ENCODE measurements at places on chromosomes 5 and 9. TPM values are rescaled to one million over a fixed set of nuclear protein-coding genes. Genes with fewer than 3 reads are reported as not detected.

Gene TMC1
- 0.46 TPM for total RNA-seq

Gene TRPM6
- 0.89 TPM for total RNA-seq

Gene RUSC2
- total RNA-seq, result 32.0 TPM

Gene SHOC1
- 1.4 TPM for total RNA-seq

Gene IRGM
- not detected for total RNA-seq

Gene TMEFF1
- total RNA-seq, result not detected

Gene TUSC1
- total RNA-seq, result 28.0 TPM

Gene TUT7
- total RNA-seq, result 99.1 TPM

Gene SPOCK1
- total RNA-seq, result 10.0 TPM

Gene ADGRD2
- not detected for total RNA-seq

Gene KIF24
- total RNA-seq, result 1.4 TPM

Gene CEP78
- 7.3 TPM for total RNA-seq

Gene IRX2
- 31.6 TPM for total RNA-seq

Gene CDC20B
- total RNA-seq, result not detected

Gene BSPRY
- 45.6 TPM for total RNA-seq

DNA sequence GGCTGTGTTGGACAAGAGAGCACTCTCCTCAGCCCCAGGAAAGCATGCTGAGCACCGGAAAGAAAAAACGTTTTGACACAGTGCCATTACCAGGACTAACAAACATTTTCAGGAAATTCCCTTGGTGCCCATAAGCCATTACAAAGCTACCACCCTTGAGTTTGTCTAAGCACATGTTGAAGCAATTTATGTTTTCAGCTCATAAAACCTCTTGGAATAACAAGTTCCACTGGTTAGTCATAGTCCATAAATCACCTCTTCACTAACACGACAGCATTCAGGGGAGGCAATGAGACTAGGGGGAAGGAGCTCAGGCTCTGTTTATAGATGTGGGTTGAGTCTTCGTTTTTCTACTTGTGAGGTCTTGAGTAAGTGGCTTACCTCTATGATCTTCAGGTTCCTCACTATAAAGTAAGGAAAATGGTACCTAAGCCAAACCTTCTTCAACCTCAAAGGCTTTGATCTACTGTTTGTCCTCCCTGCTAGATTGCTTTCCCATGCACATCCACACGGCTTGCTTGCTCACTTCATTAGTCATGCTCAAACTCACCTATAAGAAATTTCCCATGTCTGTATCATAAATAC, 65.4 kb downstream of the DRD1 start:
- no peak for DNase-seq

GRCh38 chr5:38463634-38464521, 92.6 kb downstream of the LIFR start:
- DNase-seq, result no peak

DNA sequence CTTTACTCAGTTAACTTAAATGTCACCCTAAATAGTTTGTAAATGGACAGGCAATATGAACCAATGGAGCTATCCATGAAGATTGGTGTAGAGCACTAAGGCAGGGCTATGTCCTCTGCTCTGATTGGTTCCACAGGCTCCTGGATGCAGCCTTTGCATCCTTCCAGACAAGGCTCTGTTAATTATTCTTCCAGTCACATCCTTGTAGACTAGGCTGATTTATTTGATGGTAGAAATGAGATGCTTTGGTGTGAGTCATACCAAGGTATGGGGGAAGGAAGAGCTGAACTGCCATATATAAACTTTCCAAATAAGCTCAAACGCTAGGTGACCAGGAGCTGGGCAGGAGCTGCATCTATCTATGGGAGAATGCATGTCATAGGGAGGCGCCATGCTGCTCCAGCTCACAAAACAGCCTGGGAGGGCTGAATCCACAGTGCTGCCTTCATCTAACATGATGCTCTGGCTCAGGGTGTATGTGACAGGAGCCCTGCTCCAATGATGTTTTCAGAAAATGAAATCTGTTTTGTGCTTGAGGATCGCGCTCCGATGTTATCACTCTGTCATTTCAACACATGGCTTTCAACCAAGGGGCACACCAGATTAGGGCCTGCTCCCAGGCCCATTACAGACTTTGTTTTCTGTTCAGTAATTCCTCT, 818.0 kb upstream of the ZNF608 start:
- no peak for DNase-seq

DNA sequence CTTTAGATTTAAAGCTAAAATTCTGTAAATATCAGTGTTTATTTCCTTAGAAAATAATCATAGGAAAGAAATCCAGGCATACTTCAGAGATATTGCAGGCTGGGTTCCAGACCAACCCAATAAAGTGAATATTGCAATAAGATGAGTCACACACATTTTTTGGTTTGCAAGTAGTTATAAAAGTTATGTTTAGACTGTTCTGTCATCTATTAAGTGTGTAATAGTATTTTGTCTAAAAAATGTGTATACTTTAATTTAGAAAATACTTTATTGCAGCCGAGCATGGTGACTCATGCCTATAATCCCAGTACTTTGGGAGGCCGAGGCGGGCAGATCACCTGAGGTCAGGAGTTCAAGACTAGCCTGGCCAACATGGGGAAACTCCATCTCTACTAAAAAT, 6.9 kb upstream of the RIC1 start:
- DNase-seq, result no peak

- no peak for DNase-seq
Measured at GRCh38 chr9:97863314-97863713, 10.3 kb downstream of the FOXE1 start.

DNA sequence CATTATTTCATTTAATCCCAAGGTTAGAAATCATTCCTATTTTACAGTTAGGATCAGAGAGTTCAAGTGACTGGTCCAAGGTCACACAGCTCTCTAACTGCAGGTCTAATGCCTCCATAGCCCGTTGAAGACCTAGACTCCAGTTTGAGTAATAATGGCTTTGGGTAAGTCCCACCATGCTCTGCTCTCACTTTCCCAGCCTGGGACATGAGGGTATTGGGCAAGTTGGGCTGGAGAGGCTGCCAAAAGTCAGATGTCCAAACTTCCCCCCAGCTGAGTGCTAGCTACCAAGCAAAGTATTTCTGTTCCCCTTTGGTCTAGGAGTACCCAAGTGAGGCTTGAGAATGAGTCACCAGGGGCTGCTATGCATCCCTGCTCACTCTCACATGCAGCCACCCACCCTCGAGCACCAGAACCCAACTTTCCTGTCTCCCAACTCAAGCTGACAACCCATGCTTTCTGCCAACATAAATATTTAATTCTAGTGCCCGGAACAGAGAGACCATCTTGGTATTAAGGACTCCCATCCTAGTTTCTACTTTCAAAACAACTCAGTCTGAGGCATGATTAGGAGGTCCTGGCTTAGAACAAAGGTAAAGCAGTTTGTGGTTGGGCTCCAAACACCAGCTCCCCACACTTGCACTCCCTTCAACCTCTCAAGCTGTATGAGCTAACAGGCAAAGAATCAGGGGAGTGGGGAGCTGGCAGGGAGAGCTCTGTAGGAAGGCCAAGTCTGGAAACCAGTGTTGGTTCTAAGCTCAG, 236.5 kb upstream of the TRIM32 start:
- DNase-seq, result no peak

GRCh38 chr5:177982072-177982727, 13.8 kb downstream of the PROP1 start:
- DNase-seq, result no peak

DNA sequence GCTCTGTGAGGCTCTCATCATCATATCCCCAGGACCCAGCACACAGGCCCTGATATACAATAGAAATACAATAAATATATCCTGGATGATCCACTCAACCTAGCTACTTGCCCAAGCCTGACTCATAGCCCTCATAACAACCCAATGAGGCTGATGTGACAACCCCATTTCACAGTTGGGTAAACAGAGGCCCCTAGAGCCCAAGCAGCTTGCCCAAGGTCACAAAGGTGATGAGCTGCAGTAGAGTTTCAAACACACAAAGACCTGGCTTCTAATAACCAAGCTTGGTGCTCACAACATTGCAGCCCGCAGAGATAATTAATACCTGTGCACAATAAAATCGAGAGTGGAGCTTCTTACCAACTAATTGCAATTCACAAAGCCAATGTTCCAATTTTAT, 3.2 kb upstream of the AKNA start:
- DNase-seq, result no peak

GRCh38 chr9:118222375-118222774, 518.2 kb downstream of the TLR4 start:
- no peak for DNase-seq

DNA sequence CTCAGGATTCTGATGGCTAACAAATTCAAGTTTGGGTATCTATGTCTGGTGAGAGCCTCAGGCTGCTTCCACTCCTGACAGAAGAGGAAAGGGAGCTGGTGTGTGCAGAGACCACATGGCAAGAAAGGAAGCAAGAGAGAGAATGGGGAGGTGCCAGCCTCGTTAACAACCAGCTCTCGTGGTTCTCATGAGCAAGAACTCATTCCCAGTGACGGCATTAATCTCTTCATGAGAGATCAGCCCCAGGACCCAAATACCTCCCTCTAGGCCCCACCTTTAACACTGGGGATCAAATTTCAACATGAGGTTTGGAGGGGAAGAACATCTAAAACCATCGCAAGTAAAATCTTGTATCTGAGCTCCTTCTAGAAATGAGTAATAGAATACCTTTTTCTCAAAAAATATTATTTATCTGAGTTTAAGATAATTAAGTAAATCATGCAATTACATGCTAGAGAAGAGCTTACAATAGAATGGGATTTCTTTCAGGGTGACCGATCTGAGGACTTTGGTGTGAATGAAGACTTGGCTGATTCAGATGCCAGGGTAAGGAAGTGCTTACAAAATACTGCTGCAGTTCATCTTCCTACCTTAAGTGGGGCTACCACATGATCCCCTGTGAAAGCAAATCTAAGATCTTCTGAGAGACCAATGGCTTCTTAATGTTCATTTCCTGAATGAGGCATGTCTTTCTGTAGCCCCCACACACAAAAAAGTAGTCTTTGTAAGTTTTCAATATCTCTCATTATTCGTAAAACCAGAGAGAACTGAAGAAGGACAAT, 11.5 kb downstream of the ANXA1 start:
- DNase-seq, result no peak

DNA sequence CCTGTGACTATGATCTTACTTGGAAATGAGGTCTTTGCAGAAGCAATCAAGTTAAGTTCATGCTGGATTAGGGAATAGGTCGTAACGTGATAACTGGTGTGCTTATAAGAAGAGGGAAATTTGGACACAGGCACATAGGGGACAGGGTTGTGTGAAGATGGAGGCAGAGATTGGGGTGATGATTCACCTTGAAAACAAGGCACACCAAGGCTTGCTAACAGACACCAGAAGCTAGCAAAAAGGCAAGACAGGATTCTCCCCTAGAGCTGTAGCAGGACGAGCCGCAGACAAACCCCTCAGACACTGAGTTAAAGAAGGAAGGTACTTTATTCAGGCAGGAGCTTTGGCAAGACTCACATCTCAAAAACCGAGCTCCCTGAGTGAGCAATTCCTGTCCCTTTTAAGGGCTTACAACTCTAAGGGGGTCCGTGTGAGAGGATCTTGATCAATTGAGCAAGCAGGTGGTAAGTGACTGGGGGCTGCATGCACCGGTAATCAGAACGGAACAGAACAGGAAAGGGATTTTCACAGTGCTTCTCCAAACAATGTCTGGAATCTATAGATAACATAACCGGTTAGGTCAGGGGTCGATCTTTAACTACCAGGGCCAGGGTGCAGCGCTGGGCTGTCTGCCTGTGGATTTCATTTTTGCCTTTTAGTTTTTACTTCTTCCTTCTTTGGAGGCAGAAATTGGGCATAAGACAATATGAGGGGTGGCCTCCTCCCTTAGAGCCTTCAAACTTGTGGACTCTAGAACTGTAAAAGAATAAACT, 57.5 kb upstream of the S1PR3 start:
- DNase-seq, result peak; percentile 50

DNA sequence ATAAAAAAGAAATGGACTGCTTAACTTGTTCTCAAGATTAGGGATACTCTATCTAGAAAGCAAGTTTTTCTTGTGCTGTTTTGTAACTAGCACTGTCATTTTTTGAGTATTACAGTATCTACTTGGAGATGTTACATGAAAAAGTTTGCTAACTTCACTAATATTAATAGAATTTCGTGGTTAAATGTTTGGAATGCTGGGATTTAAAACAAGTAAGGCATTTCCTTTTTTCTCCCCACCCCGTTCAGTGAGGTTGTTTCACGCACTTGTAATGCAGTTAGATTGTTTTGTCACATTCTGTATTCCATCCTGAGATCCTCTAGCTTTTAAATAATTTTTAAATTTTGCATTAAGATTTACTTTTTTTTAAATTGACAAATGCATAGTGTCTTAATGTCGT, 20.0 kb upstream of the TEK start:
- no peak for DNase-seq

- DNase-seq, result no peak
Measured at GRCh38 chr9:129434187-129434586, 186.7 kb downstream of the C9orf50 start.

DNA sequence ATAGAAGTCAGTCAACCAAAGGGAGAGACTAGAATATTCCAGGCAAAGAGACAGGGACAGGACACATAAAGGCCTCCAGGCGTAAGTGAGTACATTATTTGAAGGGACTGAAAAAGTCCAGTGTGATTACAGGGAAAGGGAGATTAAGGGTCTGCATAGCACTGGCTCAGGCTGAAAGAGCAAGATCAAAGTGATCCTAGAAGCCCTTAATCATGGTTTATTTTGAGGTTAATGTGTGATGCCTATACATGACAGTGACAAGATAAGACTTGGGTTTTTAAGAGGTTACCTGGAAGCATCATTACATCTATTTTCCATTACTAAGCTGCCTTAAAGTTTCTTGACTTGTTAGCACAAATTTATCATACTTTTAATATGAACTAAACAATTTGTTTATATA, 25.8 kb downstream of the LMBRD2 start:
- DNase-seq, result no peak

GRCh38 chr5:59766427-59767210, 126.9 kb downstream of the PDE4D start:
- no peak for DNase-seq

- no peak for DNase-seq
Measured at GRCh38 chr5:73433982-73434342, 14.6 kb downstream of the FOXD1 start.

- no peak for DNase-seq
Measured at GRCh38 chr9:80077059-80077458, 505.3 kb downstream of the TLE4 start.

DNA sequence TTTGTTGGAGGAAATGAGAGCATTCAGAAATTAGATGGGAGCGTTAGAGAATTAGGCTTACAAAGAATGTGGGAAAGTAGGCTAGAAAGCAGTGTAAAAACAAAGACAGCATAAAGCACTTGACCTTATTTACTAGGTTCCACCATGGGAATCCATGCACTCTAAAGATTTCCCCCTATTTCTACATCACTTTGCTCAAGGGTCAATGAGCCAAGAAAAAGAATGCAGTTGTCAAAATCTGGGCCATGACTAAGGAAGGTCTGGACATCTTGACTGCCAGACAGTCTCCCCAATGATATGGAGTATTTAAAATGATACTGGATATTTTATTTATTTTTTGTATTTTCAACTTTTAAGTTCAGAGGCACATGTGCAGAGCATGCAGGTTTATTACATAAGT, 3.4 kb downstream of the TLR4 start:
- no peak for DNase-seq

DNA sequence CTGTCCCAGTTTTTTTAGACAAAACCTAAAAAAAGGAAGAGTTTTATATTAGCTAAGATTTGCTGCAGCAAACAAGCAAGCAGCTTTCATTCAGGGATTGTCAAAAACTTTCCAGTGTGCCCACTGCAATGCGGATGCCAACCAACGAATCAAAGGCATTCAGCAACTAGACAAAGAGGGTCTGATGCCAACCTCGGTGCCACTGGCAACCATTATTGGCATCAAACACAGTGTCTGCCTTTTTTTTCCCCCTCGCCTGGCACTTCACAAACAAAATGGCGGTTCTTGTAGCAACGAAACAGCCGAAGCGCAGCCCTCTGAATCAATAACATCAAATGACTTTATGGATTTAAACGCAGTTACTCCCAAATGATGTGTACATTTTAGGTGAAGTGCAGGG, 10.4 kb downstream of the NFIB start:
- no peak for DNase-seq

Data from lower leg skin (tissue), 4 donors.